Left lung (tissue), 14 donors: ENCODE measurements at places on chromosomes 16 and 17. TPM values are rescaled to one million over a fixed set of nuclear protein-coding genes. Genes with fewer than 3 reads are reported as not detected.

OTOP2 gene
- total RNA-seq: not detected

MYH11 gene
- 94.8 TPM for total RNA-seq

LDHD gene
- total RNA-seq: 9.9 TPM

ZNF469 gene
- 2.1 TPM for total RNA-seq
